ENCODE measurements at places on chromosomes 4 and X.

DNA sequence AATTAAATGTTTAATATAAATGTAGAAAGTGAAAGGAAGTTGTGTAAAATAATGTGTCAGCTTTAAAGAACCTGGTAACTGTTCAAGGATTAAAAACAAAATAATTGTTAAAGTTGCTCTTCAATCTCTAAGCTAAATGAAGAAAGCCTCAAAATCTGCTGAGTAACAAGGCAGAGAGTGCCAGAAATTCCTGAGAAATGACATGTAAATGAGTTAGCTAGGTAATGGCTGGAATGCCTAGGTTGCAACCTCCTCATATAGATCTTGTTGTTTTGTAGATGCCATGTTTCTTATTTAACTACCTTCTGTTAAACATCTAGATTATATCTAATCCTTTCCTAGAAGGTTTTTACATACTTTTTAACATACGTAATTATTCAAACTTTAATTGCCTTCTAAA is 763.6 kb upstream of the AGA start:
- DNase-seq = no peak

DNA sequence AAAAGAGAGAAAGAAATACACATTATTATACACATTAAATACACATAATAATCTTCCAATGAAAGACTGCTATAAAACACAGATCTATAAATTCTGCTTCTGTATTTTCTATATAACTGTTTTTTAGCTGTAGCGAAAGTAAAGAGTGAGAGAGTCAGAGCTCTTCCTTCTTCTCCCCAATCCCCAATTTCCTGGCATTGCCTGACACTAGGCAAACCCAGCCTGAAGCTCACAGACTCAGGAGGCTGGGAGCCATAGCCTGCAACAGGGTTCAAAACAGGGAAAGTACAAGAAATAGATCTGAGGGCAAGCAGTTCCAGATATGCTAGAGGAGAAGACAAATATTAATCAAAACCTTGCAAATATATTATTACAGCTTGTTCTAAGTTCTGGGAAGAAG is 201.6 kb downstream of the HNRNPD start:
- DNase-seq = no peak

DNA sequence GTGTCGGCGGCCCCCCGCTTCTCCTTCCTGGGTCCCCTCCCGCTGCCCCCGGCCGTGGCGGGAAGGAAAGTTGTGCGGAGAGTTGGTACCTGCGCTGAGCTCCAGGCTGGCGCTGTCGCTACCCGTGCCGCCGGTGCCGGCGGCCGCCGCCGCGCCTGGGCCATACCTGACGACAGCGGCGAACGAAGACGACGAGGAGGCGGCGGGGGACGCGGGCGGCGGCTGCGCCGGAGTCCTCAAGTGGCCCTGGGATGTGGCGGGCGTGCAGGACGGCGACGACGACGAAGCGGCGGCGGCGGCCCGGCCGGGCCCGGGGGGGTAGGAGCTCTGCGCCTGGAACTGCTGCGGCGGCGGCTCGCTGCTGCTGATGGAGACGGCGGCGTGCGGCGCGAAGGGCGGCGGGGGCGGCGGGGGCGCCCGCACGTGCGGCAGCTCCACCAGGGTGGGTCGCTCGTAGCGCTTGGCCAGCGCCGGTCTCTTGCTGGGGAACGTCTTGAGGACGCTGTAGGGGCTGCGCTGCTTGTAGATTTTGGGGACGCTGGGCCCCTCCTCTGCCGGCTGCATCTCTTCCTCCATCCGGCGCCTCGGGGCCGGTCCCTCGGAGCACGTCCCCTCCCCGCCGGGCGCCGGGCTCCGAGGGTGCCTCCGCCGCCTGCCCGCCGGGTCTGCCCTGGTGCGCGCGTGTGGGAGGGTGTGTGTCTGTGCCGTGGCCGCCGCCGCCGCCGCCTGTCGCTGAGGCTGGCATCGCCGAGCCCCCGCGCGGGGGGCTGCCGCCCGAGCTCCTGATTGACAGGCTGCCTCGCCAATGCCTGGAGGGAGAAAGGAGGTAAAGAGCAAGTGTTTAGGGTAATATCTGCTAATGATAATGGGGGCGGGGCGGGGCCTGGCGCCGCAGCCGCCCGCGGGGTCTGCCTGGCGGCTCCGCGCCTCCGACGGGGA is 618 bp downstream of the BEND4 start:
- DNase-seq = peak; percentile 51

- DNase-seq = no peak
These were observed 36.1 kb upstream of the DOCK11 start for GRCh38 chrX:118459494-118459893.

- DNase-seq = peak; percentile 82
These were observed 47.8 kb downstream of the APLN start for GRCh38 chrX:129606918-129607317.

GRCh38 chr4:175536852-175537453 is 275.1 kb downstream of the GPM6A start:
- peak; percentile 9 for DNase-seq

GRCh38 chrX:69317721-69318120 is 152.5 kb upstream of the PJA1 start:
- DNase-seq = no peak

DNA sequence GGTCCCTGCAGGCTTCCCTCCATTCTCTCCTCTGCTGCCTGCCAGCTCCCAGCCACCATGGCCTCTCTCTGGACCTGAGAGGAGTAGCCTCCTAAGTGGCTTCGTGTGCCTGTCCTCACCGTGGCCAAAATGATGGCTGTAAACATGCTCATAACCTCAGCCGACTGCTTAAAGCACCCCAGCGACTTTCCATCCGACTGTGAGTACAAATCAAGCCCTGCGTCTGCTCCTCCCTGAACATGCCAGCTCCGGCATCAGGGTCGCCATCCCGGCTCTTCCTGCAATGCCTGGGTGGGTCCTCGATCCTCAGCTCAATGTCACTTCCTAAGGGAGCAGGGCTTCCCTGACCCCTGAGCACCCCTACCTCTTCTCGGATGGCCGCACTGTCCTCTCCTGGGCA is 3.3 kb upstream of the SORCS2 start:
- DNase-seq = no peak

GRCh38 chr4:20151436-20151835 is 100.3 kb upstream of the SLIT2 start:
- DNase-seq = no peak

DNA sequence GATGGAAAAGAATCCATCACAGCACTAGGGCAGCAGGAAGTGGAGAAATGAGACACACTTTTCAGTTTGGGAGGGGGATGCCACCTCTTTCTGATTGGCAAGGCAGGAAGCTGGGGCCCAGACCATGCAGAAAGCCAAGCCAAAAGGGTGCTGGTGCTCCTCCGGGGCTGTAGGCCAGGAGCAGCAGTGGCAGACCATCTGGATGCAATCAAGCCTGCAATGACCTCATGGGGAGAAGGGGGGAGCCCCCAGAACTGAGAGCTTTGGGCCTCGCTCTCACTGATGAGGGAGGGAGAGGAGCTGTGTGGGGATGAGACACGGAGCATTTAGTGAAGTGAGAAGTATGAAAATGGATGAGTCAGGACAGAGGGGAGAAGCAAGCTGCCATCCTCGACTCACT is 141.3 kb upstream of the NALF2 start:
- no peak for DNase-seq

DNA sequence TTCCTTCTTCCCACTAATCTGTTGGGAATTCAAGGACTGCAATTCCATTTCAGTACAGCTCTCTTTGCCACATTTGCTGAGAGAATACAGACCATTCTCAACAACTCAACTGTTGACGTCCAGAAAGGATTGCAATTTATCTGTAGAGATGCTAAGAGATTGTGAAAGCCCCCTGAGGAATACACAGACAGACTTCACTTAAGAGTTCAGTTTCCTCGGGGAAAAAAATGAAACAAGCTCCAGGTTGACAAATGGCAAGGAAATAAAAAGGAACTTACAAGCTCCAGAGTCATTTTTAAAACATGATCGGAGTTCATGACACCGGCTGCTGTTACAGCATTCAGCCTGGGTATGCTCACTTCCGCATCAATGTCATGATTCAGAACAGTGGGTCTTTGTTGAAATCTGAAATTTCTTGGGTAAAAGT is 13.8 kb downstream of the TLR10 start:
- no peak for DNase-seq

DNA sequence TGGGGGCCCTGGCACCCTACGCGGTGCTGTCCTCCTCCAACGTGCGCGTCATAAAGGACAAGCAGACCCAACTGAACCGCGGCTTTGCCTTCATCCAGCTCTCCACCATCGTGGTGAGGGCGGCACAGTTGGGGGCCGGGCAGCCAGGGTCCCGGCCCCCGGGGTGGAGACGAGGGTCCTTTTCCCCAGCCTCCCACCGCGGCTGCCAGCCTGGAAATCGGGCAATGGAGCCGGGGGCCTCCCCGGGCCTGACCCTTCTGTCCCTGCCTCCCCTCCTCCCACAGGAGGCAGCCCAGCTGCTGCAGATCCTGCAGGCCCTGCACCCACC is 13.7 kb upstream of the UBA1 start:
- DNase-seq = no peak

DNA sequence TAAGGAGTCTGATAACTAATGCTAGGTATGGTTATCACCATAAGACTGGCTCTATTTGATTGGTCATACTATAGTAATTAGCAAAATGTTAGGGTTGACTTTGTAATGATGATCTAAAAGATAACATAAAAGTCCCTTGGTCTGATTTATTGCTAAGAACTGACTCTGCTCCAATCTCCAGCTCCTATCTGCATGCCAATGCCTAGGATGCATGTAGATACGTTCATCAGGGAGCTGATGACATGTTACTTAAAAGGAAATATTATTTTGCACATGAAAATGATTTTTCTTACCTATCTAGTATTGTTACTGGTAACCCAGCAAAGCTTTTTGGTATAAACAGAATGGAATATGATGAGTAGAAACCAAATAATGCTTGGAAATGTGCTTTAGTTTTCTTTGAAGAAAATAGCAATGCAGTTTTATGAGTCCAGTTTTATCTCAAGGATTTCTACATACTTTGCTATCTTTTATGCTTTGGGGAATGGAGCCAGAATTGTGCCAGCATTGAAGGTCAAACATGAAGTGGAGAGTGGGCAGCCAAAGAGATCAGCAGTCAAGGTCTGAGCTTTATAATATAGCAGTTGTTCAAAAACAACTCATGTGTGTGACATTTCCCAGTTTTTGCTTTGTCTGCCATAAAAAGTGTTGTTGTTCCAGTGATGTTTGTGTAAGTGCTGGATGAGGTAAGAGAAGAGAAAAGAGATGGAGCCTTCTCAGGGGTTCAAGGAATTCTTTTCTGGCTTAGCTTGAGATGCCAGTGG is 121.0 kb downstream of the ARHGAP24 start:
- no peak for DNase-seq

GRCh38 chr4:119261986-119262385 is 49.5 kb downstream of the USP53 start:
- DNase-seq = no peak

- DNase-seq = no peak
These were observed 21.2 kb upstream of the GPR78 start for GRCh38 chr4:8559011-8559410.

- no peak for DNase-seq
These were observed 32.8 kb upstream of the MAML3 start for GRCh38 chr4:140186651-140187315.

DNA sequence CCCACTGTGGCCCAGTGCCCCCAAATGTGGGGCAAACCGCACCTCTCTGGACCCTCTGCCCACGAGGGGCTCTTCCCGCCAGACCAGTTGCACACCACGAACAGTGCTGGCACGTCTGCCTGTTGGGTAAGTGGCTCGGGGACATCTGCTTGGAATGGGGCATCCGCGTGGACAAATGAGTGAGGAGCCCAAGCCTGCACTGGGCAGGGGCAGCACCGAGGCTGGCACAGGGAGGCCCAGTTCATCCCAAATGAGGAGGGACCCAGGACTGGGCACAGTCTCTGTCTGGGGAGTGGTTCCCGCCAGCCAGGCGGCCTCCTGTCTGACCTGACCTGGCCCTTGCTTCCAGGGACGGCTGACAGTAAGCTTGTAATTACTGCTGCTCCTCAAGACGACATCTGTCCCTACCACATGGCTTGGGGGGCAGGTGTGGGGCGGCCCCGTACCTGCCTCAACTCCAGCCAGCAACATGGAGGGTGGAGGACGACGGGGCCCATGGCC is 3.2 kb downstream of the SPON2 start:
- no peak for DNase-seq

GRCh38 chr4:138320030-138320429 is 77.9 kb upstream of the SLC7A11 start:
- DNase-seq = no peak

DNA sequence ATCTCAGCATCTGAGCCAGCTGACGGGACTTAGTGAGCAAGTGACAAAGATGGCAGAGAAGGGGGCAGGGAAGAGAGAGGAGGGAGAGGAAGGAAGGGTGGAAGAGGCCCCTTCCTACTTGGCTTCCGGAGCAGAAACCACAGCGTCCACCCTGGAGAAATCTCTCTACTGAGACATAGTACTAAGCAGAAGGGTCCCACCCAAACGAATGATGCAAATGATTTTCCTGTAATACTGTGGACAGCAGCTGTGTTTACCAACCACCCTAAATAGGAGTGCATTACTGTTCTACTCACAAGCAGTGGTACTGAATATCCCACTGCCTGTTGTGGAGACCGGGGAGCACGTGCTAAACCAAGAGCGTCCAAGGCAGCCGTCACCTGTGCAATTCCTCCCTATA is 29.4 kb downstream of the DTHD1 start:
- DNase-seq = no peak

DNA sequence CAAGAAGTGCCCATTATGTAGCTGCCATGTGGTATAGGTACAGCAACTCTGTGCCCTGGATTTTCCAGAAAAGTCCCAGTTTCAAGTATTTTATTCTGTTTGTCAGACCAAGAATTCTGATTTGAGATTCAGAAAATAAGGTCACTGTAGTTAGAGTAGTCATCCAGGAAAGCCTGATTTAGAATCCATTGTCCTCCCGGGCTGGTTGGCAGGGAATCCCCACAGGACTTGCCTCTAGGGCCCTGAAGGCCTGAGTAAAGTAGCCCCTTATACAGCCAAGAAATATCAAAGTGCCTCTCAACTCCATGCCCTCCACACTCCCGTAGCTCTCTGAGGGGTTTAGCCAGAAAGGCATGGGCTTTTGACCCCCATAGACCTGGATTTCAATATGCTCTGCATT is 36.3 kb downstream of the RTL5 start:
- no peak for DNase-seq

DNA sequence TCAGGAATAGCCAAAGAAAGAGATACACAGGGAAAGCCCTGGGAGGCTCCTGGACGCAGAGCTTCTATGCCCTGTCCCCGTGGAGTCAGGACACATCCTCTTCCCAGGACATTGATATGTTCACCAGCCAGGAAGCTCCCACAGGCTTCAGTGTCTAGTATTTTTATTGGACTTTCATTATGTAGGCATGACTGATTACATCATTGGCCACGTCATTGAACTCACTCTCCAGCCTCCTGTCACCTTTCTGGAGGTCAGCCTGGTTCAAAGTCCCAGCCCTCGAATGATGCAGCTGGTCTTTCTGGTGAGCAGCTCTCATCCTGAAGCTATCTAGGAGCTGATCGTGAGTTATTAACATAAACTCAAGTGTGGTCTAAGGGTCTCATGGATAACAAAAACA is 104.1 kb downstream of the CPEB2 start:
- no peak for DNase-seq

Measured in neural crest cell (in vitro differentiated cells).